ENCODE measurements at places on chromosomes 12 and 14. TPM values are rescaled to one million over a fixed set of nuclear protein-coding genes. Genes with fewer than 3 reads are reported as not detected.
A peak's percentile ranks its signal among the peaks of the same experiment; 100 is the strongest.

DNA sequence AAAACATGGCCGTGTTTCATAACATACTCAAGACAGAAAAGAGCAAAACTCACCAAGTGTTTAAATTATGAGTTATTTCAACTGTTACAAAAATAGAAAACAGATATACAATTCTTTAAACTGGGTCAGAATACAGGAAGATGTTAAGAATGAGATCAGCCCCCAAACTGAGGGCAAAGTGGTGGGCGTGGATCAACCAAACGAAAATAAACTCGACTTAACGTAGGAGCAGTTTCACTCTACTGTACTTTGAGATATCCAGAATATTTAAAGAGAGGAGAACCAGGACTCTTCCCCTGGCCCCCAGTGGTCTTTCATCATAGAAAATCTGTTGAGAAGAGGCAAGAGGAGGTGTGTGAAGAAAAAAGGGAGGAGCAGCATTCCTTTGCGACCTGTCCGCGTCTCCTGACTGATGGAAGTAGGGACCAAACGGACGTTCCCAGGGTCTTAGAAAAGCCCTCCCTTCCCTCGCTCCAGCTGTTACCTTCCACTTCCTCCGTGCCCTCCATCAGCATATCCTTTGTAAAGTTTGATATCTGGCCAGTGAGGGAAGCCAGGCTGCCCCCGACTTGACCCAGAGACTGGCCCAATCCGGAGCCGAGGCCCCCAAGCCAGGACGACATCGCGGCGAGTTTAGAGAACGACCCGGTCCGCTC lies 668 bp downstream of the TRIP11 start:
- DNase-seq = peak; percentile 43

GRCh38 chr12:96399120-96399918 lies 920 bp downstream of the CDK17 start:
- peak; percentile 73 for DNase-seq

DNA sequence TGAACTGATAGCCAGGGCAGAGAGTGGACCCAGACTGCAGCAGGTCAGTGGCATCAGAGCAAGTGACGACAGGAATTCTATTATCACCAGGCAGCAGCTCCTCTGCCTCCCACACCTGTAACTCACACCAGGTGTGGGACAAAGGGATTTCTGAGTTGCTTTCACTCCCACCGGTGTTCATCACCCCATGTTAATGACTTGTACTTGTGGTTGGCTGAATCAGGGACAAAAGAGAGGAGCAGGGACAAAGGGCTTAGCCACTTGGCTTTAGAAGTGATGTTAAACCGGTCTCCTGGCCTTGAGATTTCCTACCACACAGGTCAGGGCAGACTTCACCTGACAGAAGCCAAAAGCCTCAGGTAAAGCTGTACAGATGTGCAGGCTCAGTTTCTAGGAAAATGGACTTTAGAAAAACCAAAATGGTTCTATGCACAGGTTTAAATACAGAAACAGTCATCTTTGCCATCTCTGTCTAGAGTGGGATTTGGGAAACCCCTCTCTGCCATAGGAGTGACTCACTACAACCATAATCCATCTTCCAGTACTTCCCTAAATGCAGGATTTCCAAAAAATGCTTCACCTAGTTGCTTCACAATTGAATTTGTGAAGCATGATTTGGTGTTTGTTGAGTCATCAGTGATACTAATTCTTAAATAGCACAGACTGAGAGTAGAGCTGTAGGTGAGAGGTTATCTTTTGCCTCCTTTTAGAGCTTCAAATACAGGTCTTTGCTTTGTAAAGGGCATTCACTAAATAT lies 158.5 kb downstream of the PRKCH start:
- DNase-seq = no peak

DNA sequence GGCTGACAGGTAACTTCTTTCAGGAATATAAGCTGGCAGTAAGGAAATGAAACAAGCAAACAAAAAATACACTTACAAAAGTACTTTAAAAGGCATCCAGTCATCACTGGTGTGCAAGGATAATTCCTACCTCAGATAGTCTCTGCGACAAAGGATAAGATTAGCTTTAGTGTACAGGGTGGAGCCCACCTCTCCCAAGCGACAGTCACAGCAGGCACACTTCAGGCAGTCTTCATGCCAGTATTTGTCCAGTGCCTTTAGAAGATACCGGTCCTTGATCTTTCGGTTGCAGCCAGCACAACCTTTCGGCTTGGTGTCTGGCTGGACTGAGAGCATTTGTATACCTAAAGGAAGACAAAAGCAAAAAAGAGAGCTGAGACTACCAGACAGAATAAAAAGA lies 5.4 kb downstream of the LMO3 start:
- DNase-seq = no peak

- DNase-seq = no peak
Observed at GRCh38 chr12:119949145-119949544, 39.9 kb upstream of the BICDL1 start.

DNA sequence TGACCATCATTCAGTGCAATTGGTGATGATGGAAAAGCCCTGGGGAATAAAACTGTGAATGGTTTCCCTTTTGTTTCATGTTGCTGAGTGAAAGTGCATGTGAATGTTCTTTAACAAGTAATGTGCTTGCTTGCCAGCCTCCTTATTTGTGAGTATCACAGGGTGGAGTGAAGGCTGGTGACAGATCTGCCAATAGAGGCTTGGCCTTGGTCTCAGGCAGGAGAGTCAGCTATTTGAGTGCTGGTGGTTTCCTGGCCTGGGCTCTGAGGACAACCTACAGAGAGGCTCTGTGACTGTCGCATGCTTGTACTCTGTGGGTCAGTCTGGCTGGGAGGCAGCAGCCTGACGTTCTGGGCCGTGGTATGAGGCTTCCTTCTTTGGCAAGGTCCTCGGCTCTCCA lies 20.7 kb downstream of the KRT85 start:
- DNase-seq = no peak

- no peak for DNase-seq
Observed at GRCh38 chr12:83462419-83462818, 775.7 kb downstream of the TMTC2 start.

GRCh38 chr14:89399594-89400068 lies 17.4 kb downstream of the FOXN3 start:
- no peak for DNase-seq

GRCh38 chr12:51324953-51325352 lies 979 bp upstream of the BIN2 start:
- no peak for DNase-seq

GRCh38 chr14:96554315-96554910 lies 52.2 kb downstream of the PAPOLA start:
- no peak for DNase-seq

DNA sequence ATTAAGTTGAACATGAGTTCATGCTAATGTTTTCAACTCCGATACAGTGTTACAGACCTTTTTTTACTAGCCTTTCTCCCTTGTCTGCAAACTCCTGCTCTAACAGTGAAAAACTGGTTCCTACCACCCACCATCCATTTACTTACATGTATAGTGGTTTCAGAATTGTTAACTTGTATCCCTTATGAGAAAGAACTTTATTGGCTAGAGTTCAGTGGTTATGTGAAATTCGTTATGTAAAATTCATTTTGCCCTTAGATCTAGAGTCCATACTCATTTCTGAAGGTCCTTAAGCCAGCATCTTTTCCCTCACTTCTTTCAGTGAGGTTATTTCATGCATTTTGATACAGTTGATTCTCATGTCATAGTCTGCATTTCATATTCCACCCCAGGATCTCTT lies 51.0 kb downstream of the PRKCH start:
- DNase-seq = no peak

GRCh38 chr12:112422531-112422930 lies 3.8 kb downstream of the PTPN11 start:
- no peak for DNase-seq

DNA sequence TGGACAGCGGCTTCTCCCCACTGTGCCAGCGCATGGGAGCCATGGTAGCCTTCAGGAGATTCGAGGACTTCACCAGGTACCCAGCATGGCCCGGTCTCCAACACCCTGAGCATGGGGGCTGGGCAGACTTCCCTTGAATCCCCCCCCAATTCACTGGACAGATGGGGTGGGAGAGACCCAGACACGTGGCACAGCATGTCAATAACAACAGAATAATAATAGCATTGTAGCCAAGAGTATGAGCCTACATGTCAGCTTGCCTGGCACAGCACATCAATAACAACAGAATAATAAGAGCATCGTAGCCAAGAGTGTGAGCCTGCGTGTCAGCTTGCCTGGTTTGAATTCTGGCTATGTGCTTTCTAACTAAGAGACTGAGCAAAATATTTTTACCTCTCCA lies 76.4 kb downstream of the FOXN4 start:
- DNase-seq = no peak

DNA sequence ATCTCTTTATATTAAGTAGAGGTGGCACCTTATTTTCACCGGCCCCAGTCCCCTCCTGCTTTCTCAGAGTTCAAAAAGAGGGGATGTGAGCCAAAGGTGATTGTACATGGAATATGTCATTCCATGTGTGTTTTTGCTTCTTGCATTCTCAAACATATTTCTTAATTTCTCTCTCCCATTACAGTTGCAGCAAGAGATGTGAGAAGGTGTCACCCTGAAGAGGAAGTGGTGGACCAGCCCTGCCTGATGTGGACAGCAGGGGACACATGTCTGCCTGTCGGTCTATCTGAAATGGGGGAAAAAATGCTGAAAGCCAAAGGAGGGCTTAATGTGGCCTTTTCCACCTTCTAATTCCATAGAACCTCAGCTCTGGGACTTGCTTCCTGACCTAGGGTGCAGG lies 1.9 kb upstream of the FOXN3 start:
- no peak for DNase-seq

GRCh38 chr12:131242741-131243496 lies 289.2 kb downstream of the ADGRD1 start:
- peak; percentile 66 for DNase-seq

DNA sequence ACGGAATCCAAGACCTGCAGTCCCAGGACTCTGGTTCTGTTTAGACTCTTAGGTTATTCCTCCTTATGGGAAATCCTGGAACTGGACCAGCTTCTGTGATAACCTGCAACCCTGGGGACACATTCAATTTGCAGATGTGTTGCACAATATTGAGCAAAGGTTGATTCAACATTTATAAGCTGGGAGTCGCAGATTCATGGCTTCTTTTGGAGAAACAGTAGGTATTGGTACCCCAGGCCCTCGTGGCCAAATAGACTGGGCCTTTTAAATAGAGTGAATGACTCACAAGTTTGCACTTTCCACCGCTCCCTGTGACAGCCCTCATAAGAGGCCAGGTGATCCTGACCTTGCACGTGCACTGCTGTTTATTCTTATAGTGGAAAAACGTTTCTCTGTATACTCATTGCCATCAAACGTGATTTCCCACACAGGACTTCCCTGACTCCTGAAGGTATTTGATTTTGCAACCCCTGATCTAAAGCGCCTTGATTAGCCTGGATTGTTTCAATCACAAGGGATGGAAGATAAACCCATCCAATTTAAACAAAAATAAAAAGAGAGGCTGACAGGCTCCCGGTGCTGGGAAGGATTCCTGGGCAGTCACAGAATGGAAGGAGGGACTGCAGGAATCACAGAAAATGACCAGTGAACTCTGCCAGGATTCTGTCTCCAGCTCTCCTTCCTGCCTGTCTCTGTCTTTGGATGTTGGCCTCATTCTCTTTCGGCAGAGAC lies 98.0 kb downstream of the VCPKMT start:
- DNase-seq = no peak

GRCh38 chr14:30330445-30330844 lies 228.5 kb upstream of the G2E3 start:
- DNase-seq = no peak

DNA sequence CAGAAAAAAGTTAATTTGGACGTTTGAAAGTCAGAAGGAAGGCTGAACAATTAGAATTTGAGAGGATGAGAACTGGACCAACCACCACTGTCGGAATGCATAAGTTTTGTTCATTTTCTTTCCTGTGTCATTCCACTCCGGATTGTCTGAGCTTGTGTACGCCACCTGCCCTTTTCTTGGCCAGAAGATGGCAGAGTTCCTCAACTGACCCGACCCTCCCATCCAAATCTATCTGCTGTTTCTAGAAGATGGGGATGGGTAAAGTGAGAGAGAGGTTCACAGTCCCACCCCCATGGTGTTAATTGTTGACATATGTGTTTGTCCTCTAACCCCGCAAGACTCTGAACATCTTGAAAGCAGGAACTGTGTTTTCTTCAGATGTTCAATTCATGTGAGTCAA lies 388.0 kb downstream of the VRK1 start:
- DNase-seq = no peak

DNA sequence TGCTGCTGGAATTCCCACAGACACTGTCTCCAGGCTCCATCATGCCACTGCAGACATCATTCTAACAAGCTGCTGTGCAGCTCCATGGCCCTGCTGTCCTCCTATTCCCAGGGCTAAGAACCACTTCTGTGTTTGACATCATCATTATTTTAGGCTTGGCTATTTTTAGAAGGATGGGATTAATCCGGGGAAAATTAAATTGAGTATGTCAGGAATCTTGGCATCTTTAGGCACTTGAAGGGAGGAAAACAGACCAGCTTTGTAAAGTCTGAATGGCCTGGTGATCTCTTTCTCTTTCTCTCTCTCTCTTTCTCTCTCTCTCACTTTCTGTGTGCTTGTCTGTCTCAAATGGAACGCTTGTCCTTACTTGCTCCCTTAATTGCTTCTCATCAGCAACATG lies 568.3 kb upstream of the FLRT2 start:
- DNase-seq = no peak

GRCh38 chr14:104144911-104145825 lies 6.8 kb downstream of the KIF26A start:
- no peak for DNase-seq

DNA sequence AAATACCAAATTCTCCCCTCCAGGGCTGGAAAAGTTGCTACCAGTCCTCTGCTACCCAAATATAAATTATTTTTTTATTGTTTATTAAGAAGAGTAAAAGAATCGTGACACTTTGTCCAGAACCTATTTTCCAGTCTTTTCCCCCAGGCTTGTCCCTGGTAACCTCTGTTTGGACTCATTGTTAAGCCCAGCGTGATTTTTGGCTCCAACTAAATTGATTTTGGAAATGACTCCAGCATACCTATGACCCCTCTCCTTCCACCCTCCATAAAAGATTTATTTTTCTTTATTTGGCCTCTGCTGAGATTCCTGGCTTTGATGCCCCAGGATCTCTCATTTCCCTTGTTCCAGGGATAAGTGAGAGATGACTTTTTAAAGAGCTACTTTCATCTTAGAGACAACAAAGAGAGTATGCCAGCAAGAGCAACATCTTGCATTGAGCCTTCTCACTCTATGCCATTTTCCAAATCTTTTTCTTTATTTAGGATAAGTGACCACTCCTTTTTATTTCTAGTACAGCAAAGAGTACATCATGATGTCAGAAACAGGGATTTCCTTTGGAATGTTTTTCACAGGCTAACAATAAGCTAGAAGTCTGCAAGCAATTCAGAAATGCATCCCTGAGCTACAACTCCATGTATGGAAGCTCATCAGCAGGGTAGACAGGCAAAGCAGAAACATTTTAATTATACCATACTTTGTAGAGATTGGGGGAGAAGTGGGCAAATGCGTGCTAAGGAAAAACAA lies 75.8 kb downstream of the DAD1 start:
- DNase-seq = no peak

- DNase-seq = no peak
Observed at GRCh38 chr12:126952096-126953007, 1314.6 kb upstream of the TMEM132C start.

Gene KRT85
- not detected for total RNA-seq

Gene CMTM5
- not detected for total RNA-seq

Gene M6PR
- 153 TPM for total RNA-seq

Gene RFX4
- not detected for total RNA-seq

Gene SLC17A8
- total RNA-seq = not detected

Gene KLHDC1
- not detected for total RNA-seq

Gene KLRF1
- 1.8 TPM for total RNA-seq

Gene INSM2
- total RNA-seq = not detected

Gene CLMN
- 0.35 TPM for total RNA-seq

Gene TMEM253
- total RNA-seq = not detected

Gene B4GALNT3
- 0.30 TPM for total RNA-seq

Gene TAS2R46
- total RNA-seq = not detected

Gene CLEC1B
- total RNA-seq = not detected

Gene IGF1
- total RNA-seq = not detected
